ENCODE measurements at places on chromosomes 11 and 22.

DNA sequence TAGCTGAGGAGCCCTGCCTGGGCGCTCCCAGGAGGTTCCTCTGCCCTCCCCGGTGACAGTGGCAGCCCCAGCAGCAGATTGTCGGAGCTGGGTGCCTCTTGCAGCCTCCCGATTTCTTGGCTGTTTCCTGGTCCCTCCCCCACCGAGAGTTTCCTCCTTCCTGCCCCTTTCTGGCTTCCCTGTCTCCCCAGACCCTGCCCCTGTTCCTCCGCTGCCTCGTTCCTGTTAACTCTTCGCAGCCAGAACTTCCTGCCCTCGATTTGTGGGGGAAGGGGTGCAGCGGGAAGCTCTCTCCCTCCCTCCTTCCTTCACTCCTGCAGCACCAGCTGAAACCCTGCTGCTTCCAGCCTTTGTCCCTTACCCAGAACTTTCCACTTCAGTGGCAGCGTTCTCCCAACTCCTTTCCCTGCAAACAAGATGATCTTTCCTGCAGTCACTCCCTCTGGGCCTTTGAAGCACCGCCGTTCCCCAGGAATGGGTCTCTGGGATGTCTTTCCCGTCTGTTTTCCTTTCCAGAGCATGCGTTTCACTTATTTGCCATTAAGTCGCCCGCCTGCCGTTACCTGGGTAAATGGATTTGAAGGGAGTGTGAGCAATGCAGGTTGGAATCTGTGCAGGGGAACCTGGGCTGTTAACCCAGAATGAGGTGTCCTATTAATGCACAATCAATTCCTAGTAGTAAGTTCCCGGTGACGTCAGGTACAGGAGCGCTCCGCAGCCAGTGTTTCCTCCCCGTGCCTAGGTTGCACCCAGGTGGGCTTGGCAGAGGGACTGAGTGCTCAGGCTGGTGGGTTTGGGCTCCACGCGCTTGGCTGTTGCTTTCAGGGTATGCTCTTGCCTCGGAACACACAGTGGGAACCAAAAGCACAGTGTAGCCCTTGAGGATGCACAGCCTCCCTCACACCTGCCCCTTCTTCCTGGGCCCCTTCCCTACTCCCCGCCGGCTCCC is 4.3 kb downstream of the GRK2 start:
- no peak for DNase-seq

DNA sequence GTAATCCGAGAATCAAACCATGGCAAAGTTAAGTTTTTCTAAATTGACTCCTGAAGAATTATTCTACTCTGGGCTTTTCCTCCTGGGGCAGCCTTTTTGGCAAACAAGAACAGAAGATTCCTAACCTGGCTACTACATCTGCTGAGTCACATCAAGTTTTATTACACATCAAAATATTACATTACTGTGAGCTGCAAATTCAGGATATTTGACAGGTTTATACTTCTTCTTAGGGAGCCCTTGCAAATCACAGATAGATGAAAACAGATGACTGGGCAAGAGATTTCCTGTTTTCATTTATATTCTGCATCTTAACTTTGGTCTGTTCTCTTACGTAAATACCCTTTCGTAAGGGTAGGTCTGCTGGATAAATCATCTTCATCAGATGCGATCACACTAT is 23.6 kb downstream of the XRRA1 start:
- DNase-seq: no peak

GRCh38 chr22:26998129-26998528 is 340.7 kb downstream of the MIAT start:
- no peak for DNase-seq

GRCh38 chr22:46586123-46586519 is 34.1 kb upstream of the GRAMD4 start:
- DNase-seq: no peak

- DNase-seq: no peak
Measured at GRCh38 chr11:66530927-66531709, 14.7 kb downstream of the ZDHHC24 start.

GRCh38 chr22:50620593-50621355 is 7.2 kb downstream of the ARSA start:
- DNase-seq: peak; percentile 52

GRCh38 chr11:106989078-106989455 is 29.2 kb downstream of the GUCY1A2 start:
- no peak for DNase-seq

DNA sequence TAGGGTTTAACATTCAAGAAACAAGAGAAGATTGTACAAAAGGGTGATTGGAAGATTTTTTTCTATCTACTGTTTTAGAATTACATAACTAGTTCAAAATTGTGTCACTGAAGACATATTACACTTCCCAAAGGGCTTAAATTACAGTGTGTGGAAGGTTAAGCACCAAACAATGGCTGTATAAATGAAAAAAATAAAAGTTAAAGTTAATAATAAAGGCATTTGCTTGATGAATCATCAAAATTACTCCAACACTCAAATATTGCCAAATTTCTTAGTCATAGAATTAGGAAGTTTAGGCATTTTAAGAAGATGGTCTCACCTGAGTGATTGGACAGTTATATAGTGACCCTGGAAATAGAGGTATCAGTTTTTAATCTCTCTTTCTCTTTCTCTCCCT is 227.6 kb upstream of the CARD18 start:
- DNase-seq: no peak

- no peak for DNase-seq
Measured at GRCh38 chr11:16818284-16818683, 79.8 kb downstream of the C11orf58 start.

DNA sequence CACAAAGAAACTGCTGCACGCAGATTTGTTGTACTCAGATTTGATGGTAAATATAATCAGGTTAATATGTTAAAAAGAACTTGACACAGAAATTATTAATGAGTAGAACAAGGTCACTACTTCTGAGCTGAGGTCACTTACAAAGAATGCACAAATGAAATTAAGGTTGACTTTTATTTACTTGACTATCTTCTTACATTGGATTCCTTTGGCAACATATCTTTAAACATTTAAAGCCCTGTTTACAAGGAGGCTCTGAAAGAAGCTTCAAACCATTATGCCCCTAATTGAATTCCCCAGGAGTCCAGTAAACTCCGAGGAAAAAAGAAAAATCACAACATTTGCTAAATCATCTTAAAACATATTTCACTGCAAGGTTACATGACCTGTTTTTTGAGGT is 245.5 kb downstream of the SOX6 start:
- DNase-seq: no peak

DNA sequence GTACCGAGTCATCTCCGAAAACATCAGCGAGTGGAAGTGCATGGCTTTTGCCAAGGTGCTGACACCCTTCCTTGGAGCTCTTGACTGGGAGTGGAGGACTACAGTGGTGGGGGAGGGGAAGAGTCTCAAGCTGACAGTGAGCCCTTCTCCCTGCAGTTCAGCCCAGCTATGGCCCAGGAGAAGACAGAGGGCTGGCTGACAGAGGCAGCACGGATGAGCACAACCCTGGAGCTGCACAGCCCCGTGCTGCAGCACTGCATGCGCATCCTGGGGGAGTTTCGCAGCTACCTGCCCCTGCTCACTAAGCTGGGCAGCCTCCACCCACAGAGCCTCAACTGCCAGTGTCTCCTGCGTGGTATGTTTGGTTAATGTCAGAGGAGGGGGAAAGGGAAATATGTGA is 41.4 kb downstream of the DNHD1 start:
- DNase-seq: no peak

DNA sequence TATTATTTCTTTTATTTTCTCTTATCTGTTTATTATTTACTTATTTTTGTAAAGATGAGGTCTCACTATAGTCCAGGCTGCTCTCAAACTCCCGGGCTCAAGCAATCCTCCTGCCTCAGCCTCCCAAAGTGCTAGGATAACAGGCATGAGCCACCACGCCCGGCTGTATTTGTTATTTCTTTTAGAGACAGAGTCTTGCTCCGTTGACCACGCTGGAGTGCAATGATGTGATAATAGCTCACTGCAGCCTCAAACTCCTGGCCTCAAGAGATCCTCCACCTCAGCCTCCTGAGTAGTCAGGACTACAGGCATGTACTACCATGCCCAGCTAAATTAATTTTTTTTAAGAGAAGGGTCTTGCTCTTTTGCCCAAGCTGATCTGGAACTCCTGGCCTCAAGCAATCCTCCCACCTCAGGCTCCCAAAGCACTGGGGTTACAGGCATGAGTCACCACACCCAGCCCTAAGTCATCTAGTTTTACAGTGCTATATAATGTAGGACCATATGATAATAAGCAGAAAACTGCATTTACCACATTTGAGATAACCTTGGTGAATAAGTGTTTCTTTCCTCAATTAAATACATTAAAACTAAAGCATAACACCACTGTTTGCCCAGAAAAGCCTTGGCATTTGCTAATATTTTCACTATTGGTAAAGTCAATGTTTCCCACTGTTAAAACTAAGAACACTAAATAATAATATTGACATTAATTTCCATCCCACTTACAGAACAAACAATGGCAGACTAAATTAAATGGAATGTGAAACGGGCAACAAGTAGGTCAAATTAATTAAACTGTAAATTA is 127.5 kb downstream of the SIK3 start:
- no peak for DNase-seq

DNA sequence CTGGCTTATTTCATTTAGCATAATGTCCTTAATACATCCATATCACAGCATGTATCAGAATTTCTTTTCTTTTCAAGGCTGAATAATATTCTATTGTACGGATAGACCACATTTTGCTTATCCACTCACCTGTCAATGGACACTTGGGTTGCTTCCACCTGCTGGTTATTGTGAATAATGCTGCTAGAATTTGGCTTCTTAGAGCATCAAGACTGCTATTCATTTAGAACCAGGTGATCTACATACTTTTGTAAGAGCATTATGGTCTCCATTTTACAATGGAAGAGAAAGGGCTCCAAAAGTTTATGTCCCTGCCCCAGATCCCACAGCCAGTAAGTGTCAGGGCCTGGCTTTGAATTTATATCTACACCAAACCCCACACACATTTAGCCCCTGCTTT is 100.7 kb upstream of the CD82 start:
- DNase-seq: no peak

DNA sequence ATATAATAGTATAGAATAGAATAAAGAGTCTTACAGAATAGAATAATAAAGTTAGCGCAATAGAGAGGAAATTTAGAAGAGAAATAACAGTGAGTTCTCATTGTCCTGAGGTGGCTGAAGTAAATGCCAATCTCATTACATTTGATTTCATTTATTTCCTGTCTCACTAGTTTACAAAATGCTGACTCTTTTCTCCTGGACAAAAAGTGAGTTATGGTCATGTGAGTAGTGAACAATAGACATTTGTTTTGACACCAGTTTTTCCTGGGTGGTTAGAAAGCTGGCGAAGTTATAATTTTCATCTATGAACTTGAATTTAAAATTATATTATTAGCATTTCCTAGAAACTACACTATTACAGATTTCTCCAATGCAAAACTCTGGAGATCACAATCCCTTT is 143.7 kb downstream of the TYR start:
- DNase-seq: no peak

- DNase-seq: no peak
Measured at GRCh38 chr22:43720716-43721115, 91.4 kb downstream of the EFCAB6 start.

DNA sequence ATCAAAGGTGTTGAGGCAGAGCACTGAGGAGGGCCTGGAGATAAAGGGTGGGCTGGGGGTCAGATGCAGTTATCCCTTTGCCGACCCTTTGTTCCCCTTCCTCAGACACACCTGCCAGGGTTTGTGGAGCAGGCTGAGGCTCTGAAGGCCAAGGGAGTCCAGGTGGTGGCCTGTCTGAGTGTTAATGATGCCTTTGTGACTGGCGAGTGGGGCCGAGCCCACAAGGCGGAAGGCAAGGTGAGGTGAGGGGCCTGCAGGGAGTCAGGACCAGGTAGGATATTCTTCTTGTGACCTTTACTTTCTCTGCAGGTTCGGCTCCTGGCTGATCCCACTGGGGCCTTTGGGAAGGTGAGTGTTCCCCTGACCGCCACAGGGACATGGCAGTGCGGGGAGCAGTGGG is 2.6 kb downstream of the PRDX5 start:
- DNase-seq: no peak

- no peak for DNase-seq
Measured at GRCh38 chr22:48226026-48227013, 1463.9 kb downstream of the TBC1D22A start.

GRCh38 chr11:870127-870413 is 27.4 kb downstream of the TSPAN4 start:
- no peak for DNase-seq

- DNase-seq: no peak
Measured at GRCh38 chr11:117738246-117738957, 58.6 kb downstream of the DSCAML1 start.

GRCh38 chr22:16936625-16937024 is 71.4 kb downstream of the GAB4 start:
- no peak for DNase-seq

DNA sequence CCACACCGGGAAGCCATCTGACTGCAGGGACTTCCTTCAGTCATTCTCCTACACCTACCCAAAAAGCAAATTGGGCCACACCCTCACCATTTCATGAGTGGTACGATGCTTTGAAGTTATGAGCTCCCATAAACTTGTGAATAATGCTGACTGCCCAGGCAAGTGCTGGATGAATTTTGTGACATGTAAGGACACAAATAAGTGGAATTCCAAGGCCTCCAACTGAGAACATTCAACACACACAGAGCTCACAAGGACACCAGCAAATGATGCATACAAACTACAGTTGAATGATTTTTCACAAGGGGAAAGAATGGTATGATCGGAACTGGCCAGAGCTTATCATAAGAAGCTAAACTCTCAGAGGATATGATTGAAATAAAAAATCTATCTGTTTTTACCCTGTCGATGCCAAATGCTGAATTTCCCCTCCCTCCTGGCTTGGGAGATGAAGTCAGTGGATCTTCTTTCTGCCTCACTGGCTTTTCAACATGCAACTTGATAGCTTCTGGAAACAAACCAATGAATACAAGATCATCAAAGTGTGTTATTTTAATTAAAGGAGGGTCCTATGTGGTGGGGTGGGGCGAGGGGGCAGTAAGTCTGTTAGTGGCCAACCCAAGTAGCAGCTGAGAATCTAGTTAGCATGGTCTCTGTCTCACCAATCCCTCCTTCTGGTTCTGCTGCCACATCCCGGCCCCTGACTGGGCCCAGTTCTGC is 123.8 kb downstream of the WT1 start:
- no peak for DNase-seq

- peak; percentile 28 for DNase-seq
Measured at GRCh38 chr11:69013009-69013951, at the start of gene MRGPRF. MRGPRF (minus strand) TSS chr11:69013246; CDS start chr11:69009901, 3,345 bp downstream.

- DNase-seq: no peak
Measured at GRCh38 chr11:92159931-92160330, 64.7 kb upstream of the FAT3 start.
